T-helper 22 cell (primary cell): ENCODE measurements at places on chromosomes 5 and 9.

DNA sequence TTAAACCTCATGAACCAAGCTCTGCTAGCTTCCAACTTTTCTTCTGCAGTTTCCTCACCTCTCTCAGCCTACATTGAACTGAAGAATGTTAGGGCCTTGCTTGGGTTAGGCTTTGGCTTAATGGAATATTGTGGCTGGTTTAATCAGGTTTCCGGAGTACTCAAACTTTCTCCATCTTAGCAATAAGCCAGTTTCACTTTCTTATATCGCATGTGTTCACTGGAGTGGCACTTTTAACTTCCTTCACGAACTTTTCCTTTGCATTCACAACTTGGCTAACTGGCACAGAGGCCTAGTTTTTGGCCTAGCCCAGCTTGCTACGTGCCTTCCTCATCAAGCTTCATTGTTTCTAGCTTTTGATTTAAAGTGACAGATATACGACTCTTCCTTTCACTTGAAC is 81.0 kb upstream of the MAST4 start:
- no peak for DNase-seq

DNA sequence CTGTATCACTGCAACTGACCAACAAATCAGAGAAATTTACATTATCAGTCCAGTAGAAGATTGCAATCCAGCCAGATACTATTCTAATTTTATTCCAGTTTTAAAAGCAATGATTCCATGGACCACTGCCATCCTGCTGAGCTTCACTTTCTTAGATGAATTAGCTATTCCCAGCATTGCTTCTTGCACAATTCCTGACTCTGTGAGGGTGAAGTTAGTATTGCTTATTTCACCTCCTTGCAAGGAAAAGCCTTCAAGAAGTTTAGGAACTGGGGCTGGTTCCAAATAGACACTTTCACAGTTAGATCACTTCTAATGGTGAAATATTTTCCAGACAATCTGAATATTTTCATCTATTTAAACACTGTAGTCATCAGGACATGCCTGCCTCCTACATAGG is 338.6 kb upstream of the TNC start:
- no peak for DNase-seq

DNA sequence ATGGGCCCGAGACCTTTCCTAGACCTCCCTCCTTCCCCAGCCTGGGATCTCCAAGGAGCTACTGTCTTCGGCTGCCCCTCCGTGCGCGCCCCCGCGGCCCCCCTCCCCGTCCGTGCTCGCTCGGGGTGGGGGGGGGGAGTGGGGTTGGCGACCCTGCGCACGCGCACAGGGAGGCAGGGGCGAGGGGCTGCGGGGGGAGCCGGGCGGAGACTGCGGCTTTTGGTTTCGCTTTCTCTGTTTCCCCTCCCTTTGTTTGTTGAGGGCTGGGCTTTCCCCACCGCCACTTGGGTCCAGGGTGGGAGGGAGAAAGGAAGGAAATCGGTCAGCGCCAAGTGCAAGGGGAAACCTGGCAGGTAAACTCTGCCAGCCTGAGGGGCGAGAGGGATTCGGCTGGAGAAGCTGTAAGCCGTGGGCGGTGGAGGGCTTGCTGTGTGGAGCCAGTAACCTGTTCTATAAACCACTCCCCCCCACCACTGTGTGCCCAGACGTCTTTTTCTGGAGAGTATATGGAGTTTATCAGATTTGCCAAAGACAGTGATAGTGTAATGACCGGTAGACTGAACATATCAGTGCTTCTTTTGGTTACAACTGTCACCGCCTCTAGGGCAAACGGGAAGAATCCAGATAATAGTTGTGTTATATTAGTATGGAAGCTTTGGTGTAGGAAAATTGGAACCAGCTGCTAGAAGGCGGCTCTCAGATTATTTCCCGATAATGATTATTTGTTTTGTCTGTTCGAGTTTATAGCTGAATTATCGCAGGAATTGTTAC is 684 bp downstream of the DNAJA1 start:
- DNase-seq: peak; percentile 74

GRCh38 chr9:130433168-130433946 is 11.4 kb upstream of the ASS1 start:
- DNase-seq: no peak

DNA sequence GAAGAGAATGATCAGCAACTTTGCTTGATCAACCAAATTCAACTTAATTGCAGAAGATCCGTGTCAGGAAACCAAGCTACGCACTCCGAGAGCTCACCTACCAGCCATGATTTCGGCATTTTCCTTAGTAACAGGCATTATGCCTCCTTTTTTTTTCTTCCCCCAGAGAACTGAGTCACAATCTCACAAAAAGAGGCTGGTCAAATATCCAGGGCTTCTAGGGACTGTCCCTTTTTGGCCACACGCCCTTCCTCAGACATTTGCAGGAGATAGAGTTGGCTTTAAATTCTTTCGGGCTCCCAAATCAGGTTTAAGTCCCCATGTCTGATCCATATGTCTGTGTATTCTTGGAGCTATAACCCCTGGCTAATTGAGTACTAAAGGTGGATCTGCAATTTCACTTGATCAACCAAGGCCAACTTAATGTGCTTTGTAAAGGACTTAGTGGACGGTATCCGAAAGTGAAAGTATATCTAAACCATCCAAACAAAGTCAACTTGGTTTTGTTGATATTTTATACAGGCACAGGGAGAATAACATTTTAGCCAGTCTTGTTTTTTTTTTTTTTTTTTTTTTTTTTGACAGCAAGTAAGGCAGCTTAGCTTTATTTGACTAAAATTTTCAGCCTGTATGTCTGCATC is 100.8 kb upstream of the TBCA start:
- no peak for DNase-seq

DNA sequence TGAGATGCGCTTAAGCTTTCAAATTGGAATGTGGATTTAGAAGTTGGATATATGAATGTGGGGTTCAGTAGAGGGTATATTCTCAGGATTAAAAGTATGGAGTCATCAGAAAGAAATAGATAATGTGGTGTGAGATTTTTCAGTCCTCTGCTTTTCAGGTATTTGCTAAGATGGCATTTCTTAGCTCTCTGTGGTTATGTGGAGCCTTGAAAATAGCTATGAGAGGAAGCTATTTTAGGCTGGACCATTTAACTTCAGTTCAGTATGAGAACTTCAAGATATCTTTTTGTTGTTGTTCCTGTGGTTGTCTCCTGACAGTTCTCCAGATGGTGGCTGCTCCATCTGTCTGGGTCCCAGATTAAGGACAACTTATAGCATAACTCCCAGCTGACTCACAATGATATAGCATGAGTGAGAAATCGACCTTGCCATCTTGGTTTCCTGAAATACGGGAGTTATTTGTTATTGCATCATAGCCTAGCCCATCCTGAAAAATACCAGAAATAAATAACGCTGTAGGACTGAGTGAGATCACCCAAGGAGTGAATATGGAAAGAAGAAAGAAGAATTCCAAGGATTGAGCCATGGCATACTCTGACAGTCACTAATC is 461.5 kb downstream of the ANXA1 start:
- no peak for DNase-seq

- DNase-seq: no peak
Observed at GRCh38 chr9:105238302-105238701, 6.1 kb upstream of the SLC44A1 start.

- no peak for DNase-seq
Observed at GRCh38 chr5:96924016-96924443, 11.8 kb upstream of the LNPEP start.

DNA sequence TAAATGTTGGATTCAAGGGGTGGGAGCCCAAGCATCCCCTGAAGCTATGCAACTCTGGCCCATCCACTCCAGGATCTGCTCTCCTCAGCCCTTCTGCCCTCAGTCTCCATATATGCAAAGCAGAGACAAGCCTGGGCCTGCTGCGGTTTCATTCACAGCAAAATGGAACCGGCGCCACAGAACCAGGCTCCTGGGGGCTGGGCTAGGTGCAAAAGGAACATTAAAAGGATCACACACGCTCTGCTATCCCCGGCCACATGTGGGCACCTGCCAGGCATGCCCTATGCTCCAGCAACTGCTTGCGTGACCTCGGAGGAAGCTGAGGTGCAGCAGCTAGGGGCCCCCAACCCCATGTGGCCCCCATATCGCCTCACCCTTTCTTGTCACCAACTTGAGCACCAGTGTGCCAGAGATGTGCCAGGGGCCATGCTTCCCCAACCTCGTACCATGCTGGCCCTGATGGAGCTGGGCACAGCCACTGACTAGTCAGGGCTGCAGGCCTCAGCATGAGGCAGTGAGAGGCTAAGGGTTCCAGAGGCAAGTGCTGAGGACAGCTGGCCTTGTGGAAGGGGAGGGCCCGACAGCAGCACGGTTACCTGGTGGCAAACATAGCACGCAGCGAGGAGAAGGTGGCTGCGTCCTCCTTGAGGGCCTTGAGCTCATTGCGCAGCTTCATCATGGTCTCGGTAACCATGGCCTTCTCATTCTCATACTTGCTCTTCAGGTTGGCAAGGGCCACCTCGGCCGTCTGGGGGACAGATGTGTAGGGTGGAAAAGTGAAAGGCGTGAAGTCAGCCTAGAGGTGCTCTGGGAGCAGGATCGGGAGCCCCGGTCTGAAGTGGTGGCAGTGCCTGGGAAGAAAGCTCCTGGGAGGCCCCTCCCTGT is 47.2 kb downstream of the BICD2 start:
- DNase-seq: no peak

DNA sequence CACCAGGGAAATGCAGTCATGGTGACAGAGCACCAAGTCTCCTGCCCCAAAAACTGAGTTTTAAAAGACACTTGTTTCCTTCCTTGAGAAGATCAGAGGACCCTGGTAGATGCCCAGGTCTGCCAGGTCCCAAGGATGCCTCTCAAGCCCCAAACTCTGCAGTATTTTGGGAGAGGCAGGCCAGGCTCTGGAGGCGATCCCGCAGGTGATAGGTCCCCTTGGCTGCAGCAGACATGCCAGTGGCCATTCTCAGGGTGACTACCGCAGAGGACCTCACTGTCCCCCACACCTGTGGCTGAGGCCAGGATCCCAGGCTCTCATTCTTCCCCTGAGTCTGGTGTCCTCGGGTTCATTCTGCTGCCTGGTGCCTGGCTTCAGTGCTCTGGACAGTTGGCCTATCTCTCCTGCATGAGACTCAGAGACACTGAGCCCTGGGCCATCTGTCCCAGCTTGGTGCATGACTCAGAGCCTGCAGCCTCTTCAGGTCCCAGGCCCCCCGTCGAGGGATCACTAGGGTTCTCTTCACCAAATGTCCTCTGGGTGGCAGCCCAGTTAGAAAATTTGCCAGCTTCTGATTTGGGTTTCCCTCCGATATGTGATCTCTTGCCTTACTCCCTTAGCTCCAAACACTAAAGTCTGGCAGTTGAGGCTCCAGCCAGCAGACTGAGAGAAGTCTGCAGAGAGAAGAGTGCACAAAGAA is 59.7 kb upstream of the GARNL3 start:
- DNase-seq: no peak

DNA sequence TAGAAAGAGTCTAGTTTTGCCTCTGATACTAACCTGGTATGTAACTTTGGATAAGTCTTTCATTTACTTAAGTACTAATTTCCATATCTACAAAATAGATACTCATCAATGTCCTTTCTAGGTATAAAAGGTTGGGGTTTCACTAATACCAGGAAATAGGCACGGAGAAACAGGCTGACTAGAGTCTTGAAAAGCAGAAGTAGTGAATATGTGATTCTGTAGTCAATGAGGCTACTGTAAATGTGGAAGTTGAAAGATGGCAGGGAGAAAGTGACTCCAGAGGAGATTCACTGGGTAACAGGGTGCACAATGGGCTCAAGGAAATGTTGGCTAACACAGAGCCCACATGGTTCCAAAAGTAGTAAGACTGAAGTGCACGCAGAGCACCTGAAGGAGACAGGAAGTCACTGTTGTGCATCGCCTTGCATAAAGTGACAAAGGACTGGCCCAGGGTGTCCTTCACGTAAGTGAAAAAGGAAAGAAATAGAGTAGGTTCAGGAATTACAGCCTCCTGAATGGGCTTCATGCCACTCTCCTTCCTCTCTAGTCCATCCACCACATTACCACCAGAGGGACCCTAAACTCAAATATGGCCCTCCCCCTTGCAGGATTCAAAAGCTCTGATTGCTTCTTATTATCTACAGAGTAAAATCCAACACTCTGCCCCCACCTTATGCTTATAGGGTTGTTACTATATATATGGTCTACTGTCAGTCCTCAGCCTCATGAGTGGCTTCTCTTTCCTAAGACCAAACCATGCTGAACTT is 288.0 kb upstream of the SMARCA2 start:
- DNase-seq: no peak

DNA sequence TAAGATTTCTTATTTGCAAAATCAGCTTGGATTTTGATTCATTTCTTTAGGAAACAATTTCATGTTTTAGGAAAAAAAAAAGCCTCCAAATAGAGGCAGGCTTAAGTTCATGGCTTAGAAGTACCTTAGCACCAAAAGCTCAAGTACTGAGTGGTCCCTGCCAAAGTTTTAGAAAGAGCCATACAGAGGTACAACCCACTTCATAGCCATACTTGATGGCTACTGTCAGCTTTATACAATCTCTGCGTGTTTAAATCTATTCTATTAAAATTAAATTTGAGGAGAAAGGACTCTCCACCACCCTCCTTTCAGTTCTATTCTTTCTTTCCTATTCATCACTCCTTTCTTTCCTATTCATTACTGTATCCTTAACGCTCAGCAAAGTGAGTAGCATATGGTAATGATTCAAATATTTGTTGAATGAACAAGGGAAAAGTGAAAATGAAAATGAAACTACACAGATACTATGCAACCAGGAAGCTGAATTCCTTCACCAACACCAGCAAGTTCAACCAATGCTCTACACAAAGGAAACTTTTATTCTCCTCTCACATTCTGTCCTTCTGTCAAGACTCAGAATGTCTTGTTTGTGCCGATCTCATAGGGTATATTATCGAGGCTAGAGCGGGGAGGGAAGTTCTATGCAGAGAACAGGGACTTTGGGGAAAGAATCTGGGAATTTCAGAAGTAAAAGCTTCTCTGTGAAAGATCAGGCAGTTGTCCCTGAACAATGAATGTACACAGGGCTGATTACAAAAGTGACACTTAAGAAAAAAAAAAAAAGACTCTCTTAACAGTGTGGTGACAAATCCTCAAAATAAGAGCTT is 138.6 kb upstream of the SPEF2 start:
- DNase-seq: no peak

DNA sequence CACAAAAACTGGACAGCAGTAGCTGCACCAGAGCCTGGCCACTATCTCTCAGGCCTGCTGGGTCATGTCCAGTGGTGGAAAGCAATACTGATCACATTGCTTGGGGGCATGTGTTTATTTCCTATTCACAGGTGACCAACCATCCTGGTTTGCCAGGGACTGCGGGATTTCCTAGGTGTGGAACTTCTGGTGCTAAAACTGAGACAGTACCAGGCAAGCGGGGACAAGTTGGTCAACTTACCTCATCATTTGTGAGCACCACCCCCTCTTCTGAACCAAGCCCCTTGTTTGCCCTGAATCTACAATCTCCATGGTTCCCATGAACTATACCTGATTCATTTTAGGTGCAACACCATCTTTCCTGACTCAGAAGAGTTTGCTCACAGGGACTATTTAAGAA is 81.3 kb downstream of the TNC start:
- no peak for DNase-seq

GRCh38 chr9:110064803-110065202 is 143.2 kb downstream of the C9orf152 start:
- no peak for DNase-seq

- DNase-seq: no peak
Observed at GRCh38 chr9:125687163-125687863, 19.7 kb downstream of the MAPKAP1 start.

GRCh38 chr9:37876376-37876775 is 27.6 kb downstream of the SLC25A51 start:
- no peak for DNase-seq
